ENCODE measurements at places on chromosomes 6 and 20. TPM values are rescaled to one million over a fixed set of nuclear protein-coding genes. Genes with fewer than 3 reads are reported as not detected.

Gene SIRPD
- total RNA-seq = not detected

Gene FAM83C
- total RNA-seq = not detected

Gene C6orf52
- not detected for total RNA-seq

Gene ZC2HC1B
- not detected for total RNA-seq

Gene NRM
- 13.3 TPM for total RNA-seq

Gene GSTA3
- not detected for total RNA-seq

Data from tibial nerve (tissue), 4 donors.